ENCODE measurements at places on chromosomes 4 and X. TPM values are rescaled to one million over a fixed set of nuclear protein-coding genes. Genes with fewer than 3 reads are reported as not detected.

Gene CFAP47
- polyA plus RNA-seq: 0.57 TPM

Gene DNAAF6
- polyA plus RNA-seq: not detected

Gene FRMPD3
- polyA plus RNA-seq: 0.42 TPM

DNA sequence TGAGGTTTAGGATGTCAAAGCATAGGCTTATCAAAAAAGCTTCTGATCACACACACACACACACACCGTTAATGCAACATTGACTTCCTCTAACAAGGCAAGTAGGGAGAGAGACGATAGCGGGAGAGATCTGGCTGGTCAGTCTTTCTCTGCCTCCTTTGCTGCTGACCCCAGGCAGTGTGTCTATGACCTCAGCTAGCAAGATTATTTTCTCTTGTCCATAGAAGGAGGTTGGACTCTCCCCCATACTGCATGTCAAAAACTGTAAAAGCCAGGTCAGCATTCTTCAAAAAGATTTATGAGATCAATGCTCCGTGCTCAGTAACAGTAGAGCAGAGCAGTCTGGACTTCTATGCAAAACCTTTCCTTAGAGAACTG, 63.5 kb upstream of the PGM2 start:
- peak; percentile 45 for DNase-seq

DNA sequence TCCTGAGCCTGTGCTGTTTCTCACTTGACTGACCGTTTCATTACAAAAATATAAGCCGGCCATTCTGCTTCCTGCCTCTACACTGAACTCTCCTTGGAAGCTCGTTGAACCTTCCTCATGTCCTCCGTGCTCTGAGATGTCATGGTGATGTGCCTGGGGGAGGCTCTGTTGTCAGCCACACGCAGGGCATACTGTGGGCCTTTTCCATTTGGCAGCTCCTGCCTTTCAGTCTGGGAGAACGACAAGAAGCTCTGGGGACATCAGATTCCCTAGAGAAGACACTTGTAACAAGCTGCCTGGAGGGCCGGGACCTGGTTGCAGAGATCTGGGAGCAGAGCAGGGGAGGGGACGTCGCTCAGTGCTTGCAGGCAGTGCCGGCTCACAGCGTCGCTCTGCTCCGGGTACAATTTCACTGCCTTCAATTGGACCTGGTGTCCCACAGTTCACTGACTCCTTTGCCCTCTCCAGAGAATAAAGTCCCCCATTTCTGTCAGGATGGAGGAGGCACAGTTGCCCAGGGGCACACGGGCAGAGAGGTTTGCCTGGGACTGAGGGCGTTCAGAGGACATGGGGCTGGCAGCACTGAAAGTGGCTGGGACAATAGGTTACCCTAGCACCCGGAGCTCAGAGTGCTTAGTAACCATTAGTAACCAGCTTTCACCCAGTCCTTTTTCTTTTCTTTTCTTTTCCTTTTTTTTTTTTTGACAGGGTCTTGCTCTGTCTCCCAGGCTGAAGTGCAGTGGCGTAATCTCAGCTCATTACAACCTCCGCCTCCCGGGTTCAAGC, 19.1 kb upstream of the MECP2 start:
- DNase-seq: no peak

DNA sequence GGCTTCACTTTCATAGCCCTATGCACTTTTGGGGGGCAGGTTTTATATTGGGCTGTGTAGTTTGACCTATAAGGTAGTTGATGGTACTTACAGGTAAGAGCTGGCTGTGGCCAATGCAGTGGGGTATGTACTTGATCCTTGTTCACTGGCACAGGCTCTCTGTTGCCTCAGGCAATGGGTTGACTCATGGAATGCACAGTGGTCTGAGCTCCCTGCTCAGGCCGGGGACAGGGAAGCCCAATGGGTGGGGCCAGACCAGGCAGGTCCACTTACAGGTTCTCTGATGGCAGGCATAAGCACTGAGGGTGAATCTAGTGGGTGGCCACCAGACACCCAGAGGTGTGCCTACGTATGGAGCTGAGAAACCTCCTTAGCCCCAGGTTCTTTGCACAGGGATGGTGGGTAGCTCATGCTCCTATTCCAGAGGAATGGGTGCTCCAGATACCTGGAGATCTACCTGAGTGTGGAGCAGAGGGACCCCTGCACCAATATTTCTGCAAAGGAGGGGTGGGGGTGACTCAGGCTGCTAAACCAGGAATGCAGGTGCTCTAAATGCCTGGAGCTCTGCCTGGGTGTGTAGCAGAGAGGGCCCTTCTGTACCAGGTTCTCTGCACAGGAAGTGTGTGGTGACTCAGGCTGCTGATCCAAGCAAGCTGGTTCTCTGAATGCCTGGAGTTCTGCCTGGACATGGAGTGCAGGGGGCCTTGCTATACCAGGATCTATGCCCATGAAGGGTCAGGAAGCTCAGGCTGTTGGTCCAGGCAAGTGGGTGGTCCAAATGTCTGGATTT, 52.3 kb downstream of the IL1RAPL2 start:
- DNase-seq: no peak

All from right renal pelvis (tissue), 4 donors.